ENCODE measurements at places on chromosomes 12 and 14.
A peak's percentile ranks its signal among the peaks of the same experiment; 100 is the strongest.

- DNase-seq: no peak
Observed at GRCh38 chr12:116361414-116362223, 84.1 kb upstream of the MED13L start.

DNA sequence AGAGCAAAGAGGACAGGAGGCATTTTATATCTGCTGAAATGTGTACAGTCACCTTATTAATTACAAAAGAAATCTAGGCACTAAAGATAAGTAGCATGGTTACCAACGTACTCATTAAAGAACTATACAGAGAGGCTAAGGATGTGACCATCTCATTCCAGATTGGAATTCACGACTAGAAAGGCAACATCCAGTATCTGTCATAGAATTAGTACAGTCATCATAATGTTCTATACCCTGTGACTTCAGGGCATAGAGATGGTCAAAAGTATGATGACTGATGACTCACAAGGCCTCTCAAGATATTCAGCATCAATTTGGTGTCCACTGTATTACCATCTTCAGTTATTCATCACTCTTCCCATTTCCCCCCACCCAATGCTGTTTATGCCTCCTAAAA is 144.0 kb upstream of the PLEKHG7 start:
- DNase-seq: no peak

DNA sequence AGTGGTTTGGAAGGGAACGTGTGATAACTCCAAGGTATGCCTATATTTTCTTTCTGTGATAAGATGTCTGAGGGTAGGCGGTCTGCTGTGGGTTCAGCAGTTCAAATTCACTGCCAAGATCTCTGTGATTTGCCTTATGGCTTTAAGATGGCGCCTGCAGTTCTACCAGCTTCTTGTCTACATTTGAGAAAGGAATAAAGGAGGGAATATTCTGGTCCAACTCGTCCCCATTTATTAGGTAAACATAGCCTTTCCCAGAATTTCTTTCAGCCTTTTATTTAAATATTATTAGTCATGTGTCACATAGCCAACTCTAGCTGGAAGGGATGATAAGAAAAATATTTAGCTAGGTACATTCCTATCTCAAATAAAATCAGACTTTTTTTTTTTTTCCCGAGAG is 48.8 kb downstream of the KCNJ8 start:
- DNase-seq: no peak

DNA sequence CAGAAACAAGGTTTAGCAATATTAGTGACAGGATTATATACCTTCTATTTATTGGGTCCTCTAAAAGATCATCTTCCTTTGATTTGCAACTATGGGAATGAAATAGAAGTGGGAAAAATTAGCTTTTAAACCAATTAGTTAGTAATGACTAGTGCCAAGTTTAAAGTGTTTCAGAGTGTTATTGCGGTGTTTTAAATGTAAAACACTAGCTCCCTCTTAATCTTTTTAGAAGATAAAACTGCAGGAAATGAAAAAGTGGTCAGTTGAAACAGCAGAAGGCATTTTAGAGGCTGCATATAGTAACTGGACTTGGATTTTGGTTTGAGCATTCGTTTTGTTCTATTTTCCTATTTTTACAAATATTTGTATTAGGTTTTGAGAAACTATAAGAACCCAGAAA is 286.2 kb downstream of the RAD51B start:
- no peak for DNase-seq

- DNase-seq: no peak
Observed at GRCh38 chr12:122097927-122098756, 19.6 kb downstream of the MLXIP start.

DNA sequence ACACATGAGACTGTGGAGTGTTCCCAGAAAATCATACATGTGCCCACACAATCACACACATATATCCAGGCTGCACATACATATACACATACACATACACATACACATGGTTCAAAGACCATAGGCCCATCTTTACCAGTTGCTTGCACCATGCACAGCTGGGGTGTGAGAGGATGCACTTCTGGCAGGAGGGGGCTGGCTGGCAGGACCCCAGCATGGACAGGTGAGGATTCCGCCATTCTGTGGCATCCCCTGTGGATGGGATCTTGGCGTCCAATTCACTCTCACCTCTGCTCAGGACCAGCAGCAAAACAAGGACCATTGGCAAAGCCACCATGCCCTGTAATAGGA is 7.0 kb downstream of the ITGB7 start:
- DNase-seq: no peak

DNA sequence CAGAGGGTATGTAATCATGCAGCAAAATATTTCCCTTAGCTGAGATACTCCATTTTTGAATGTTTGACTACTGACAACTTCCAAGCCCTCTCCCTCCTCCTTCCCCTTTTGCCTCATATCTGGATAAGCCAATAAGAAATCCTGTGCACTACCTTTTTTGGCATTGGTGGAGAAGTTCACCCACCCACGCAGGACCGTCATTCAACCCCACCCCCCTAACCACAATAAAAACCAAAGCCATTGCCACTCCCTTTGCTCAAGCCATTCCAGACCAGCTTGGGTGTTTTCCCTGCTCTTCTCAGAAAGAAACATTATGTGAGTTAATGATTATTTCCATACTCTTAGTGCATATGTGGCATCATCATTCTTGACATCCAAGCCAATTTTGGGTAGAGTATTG is 176.7 kb downstream of the PTPN11 start:
- no peak for DNase-seq

- no peak for DNase-seq
Observed at GRCh38 chr12:116172224-116172849, 105.2 kb downstream of the MED13L start.

- no peak for DNase-seq
Observed at GRCh38 chr12:115771065-115771464, 506.4 kb downstream of the MED13L start.

- DNase-seq: peak; percentile 41
Observed at GRCh38 chr14:77059276-77059915, 30.9 kb upstream of the IRF2BPL start.

DNA sequence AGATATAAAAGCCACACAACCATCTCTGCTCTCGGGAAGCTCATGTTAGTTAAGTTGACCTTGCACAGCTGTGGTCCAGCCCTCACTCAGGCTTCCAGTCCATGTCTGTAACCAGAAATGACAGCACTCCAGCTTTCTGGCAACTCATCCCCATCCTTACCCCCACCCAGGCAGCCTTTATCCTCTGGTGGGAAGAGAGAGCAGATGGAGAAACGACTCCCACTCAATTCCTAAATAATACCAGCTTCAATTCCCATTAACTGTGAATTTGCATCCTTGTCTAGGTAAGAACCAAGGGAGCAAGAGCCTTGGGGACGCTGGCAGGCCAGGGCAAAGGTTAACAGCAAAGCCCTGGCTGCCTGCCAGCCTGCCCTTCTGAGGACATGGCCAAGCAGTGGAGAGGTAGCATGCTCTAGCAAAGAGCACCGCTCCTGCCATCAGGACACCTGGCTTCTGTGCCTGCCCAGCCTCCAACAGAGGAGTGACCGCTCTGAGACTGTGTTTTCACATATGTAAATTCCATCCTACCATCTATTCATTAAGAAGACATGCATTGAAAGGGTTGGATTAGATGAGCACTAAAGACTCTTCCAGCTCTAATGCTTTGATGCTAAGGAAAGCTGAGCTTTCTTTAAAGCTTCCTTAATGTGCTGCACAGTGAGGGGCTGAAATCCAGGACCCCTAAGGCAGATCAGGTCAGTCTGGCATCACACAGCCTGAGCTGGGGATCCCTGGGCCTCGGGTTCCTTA is 236.1 kb downstream of the GRIN2B start:
- DNase-seq: no peak

DNA sequence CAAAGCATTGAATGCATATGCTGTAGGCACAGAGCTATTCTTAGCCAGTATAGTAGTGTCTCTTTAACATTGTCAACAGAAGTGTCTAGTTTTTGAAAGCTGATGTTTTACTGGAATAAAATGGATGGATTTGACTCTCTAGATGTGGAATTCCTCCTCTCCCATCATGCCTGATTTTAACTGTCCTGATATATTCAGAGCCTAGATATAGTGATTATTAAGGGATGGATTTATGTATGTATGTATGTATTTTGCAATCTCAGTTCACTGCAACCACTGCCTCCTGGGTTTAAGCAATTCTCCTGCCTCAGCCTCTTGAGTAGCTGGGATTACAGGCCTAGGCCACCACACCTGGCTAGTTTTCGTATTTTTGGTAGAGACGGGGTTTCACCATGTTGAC is 144.8 kb upstream of the NAV3 start:
- no peak for DNase-seq

DNA sequence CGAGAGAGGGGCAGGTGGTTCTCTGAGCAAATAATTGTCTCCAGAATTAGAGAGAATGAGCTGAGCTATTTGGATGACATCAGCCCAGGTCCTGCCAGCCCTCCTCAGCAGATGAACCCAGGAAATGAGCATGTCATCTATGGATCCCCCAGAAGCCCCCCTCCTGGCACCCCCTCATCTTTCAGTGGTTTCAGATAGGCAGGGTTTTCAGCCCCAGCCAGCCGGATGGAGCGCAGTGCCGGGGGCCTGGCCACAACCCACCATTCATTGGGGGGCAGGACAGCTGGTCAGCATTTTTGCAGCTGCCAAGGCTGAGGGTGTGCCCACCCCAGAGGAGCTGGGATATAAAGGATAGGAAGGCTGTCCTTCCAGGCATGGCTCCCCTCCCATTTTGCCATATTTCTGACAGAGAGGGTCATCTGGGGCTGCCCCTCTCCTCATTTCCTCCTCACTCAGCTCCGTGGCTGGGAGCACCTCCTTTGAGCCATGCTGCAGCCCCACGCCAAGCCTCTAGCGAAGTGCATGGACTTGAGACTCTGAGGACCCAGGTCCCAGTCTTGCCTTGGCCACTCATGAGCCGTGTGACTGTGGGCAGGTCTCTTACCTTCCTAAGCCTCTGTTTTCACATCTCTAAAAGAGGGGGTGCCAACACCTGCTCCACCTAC is 6.0 kb upstream of the KRT71 start:
- DNase-seq: no peak

DNA sequence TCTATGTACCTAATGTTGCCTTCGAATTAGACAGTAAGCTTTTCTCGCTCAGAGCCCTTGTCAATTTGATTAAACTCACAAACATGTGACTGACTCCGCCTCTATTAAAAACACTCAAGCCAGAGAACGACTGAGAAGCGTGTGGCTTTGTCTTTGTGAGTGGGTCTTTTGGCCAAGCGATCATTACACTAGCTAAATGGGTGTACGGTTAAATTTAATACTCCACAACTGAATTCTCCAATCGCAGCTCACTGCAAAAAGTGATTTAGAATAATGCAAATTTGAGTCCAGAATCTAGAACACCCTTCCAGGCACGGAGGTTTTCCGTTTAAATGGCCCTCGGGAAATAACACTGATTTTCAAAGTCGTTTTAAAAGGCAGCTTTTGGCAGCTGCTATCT is 253.7 kb downstream of the EFCAB11 start:
- no peak for DNase-seq

GRCh38 chr14:28584951-28585350 is 181.6 kb upstream of the FOXG1 start:
- DNase-seq: no peak

DNA sequence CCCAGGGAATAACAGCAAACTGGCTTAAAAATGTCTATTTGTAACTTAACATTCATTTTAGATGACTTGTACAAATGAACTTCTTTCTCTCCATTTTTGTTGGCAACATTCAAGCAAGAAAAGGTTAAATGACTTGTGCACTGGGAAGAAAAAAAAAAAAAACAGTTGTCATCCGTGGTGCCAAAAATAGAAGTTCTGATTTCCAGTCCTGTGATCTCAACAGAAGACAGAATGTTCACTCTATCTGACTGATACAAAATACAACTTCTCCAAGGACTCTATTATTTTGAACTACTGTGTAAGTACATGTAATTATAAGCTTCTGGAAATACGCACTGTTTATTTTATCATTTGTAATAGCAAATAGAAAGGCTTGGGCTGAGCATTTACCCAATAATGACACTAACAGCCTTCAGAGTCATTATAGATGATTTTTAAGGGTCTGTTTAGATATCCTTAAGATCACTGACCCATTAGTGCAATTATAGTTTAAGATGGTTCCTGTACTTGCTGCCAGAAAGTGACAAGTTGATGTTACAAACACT is 59.9 kb downstream of the LIN7A start:
- DNase-seq: no peak

DNA sequence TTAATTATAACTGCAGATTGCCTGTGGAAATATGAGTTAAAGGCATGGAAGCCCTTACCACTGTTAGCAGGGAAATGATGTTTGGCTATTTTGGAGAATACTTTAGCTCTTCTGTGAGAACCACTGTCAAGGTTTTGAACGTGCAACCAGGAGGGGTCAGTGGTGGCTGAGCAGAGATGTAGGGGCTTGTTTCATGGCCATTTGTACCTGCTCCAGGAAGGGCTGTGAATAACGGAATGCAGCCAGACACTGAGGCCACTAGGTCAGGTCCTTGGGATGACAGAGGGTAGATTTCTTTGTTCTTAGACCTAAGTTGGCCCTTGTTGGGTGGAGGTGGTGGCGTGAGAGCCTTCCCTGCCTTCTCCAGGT is 8.3 kb downstream of the TRAF3 start:
- no peak for DNase-seq

DNA sequence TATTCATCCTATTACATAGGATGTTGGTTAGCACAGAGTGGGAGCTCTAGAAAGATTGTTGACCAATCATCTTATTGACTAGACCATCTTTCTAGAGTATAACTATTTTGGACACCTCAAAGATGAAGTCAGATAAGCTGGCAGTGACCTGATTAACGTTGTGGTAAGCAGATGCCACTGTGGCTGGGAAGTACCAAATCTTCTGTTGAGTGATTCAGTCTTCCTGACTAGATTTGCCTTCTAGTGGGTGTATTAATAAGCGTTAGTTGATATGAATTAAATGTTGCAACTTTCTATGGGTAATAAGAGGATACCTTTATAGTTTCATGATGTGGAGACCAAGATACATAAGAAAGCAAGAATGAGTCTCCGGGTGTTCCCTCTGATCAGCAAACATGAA is 51.2 kb upstream of the HELB start:
- no peak for DNase-seq

- no peak for DNase-seq
Observed at GRCh38 chr12:122403115-122403770, 19.2 kb downstream of the CLIP1 start.

GRCh38 chr12:82964446-82964845 is 277.7 kb downstream of the TMTC2 start:
- DNase-seq: no peak

GRCh38 chr12:50504798-50505674 is at the start of gene DIP2B:
Gene DIP2B, plus strand, starts transcription at chr12:50504985. Its CDS starts 156 bp downstream, at chr12:50505141.
- peak; percentile 91 for DNase-seq

GRCh38 chr12:2836574-2836973 is 1.7 kb upstream of the NRIP2 start:
- no peak for DNase-seq

DNA sequence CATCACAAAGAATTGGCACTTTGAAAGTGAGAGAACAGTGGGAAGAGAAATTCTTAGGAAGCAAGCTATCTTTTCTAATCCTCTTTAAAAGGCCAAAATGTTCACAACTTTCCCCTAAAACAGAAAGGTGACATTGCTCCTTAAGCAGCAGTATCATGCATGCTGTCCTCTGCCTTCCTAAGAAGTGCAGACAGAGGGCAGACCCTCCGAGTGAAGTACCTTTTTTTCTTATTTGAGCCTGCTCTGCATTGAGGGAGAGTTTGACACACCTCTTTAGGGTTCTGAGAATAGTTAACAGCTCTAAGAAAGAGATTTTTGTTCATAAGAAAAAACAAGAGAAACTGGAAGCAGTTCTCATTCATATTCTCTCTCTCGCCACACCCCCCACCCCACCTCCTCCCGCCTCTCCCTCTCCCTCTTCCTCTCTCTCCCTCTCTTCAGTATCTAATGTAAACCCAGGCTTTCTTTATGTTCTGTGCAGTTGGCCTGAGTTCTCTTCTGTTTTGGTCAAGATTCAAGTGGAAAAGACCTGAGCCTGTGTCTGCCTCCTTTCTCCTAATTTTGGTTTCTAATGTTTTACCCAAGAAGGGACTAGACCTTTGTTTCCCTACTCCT is 709.1 kb downstream of the DIO2 start:
- no peak for DNase-seq
